LHCN-M2 (cell line): ENCODE measurements at places on chromosomes 6 and 20. TPM values are rescaled to one million over a fixed set of nuclear protein-coding genes. Genes with fewer than 3 reads are reported as not detected.
A peak's percentile ranks its signal among the peaks of the same experiment; 100 is the strongest.

DNA sequence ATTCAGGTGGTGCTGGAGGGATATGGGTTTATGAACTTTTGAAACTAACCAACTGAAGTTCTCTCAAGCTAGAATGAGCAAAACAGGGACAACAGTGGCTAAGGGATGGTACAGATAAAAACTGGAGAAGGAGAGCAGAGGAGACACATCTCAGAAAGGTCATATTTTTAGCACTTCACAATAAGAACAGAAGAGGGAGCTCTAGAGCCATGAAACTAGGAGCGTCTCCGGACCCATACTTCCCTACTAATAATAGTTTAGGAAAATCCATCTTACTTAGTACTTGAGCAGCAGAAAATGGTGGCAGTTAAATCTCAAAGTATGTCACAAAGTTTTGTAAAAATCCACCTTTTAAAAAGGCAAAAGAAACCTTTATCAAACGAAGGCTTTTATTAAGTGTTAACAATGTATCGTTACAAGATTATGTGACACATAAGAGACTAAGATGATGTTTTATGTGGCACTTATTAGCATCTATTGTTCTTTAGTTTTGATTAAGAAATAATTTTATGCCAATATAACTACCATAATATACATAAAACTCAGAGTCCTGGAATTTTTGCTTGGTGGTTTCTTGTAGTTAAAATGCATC, 278.6 kb downstream of the TBC1D32 start:
- peak; percentile 54 for DNase-seq

GRCh38 chr6:84228198-84228543, 728 bp upstream of the CEP162 start:
- no peak for DNase-seq

- DNase-seq: no peak
Measured at GRCh38 chr6:139135578-139136545, 982 bp downstream of the HECA start.

- no peak for DNase-seq
Measured at GRCh38 chr6:38169221-38169976, 349.9 kb downstream of the ZFAND3 start.

GRCh38 chr20:17557675-17558006, 12.2 kb upstream of the DSTN start:
- DNase-seq: peak; percentile 90

DNA sequence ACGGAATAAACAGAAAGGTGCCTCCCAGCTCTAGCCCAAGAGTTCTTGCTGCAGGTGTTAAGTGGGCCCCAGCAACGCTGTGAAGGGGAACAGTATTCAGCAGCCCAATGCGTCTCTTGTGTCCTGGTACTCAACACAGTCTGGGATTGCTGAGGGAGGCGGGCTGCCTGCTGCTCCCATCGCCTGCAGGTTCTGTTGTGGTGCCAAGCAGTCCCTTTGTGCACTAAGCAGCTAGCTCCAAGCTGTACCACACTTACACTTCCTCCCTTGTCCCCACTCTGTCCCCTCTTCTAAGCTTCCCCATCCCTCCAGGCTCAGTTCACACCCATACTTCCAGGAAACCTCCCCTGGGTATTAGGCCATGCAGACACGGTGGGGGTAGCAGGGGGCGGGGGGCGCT, 92.7 kb downstream of the AGPAT4 start:
- DNase-seq: no peak

GRCh38 chr20:39103732-39104131, 141.6 kb downstream of the DHX35 start:
- no peak for DNase-seq

- DNase-seq: no peak
Measured at GRCh38 chr6:125787791-125788190, 3.0 kb upstream of the NCOA7 start.

DNA sequence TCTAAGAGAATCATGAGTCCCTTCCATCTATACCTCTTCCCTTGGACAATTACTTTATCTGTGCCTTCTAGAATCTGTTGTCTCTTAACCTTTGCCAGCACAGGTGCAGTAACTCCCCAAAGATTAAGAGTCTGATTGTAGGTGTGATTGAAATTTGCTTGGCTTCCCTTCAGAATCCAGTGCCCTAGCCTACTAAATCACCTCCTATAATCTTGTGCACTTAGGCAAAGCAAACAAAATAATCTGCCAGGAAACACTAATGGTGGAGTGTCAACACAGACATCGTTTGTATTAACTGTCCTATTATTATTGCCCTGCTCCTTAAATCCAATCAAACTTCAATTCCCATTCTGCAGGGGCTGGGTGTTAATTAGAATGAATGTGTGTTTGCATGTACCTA, 28.0 kb downstream of the ID4 start:
- no peak for DNase-seq

- DNase-seq: no peak
Measured at GRCh38 chr20:47723322-47723721, 62.0 kb downstream of the SULF2 start.

DNA sequence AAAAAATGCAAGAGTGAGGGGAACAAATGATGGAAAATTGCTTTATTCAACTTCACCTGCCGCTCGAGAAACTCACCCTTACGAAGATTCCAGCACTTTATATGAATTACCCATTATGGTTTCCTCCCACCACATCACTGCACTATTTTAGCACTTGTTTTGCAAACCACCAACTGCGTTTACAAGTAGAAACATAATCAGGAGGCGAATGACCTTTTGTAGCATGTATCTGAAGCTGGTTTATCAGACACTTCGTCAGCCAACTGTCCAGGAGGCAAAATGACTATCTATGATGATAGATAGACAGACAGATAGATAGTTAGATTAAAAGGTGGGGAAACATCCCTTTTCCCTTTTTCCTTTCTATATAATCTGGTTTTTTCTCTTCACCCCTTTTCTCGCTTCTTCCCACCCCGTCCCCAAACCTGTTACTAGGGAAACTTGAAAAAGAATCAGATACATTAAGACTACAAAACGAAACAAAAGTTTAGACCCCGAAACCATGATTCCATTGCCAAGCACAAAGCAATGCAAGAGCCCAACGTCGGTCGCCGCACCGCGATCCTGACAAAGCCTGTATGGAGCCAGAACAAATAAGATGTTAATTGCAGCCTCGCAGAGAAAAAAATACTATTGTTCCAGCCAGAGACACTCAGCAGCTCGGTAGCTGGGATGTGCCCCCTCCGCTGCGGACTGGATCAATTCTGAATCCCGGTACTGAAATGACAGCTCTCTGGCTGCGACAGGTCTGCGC, 933 bp upstream of the ADGRB3 start:
- DNase-seq: no peak

- DNase-seq: no peak
Measured at GRCh38 chr20:45899046-45899835, 8.1 kb downstream of the CTSA start.

- DNase-seq: no peak
Measured at GRCh38 chr6:41935685-41936072, 5.9 kb downstream of the CCND3 start.

DNA sequence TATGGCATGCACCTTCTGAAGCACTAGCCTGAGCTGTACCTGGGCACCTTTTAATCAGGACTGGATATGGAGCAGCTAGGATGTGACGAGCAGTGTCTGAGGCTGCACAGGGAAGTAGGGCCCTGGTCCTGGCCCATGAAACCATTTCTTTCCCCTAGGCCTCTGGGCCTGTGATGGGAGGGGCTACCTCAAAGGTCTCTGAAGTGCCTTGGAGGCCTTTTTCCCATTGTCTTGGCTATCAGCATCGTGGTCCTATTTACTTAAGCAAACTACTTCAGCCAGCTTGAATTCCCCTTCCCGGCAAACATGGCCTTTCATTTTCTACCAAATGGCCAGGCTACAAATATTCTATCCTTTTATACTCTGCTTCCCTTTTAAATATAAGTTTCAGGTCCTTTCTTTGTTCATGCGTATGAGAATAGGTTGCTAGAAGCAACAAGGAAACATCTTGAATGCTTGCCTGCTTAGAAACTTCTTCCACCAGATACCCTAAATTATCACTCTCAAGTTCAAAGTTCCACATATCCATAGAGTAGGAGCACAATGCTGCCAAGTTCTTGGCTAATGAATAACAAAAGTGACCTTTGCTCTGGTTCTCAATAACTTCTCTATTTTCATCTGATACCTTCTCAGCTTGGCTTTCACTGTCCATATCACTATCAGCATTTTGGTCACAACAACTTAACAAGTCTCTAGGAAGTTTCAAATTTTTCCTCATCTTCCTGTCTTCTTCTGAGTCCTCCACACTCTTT, 673.1 kb downstream of the HTR1B start:
- no peak for DNase-seq

- no peak for DNase-seq
Measured at GRCh38 chr6:160439751-160440150, 91.6 kb downstream of the SLC22A3 start.

GRCh38 chr6:71551798-71552197, 263.2 kb downstream of the OGFRL1 start:
- DNase-seq: no peak

GRCh38 chr6:73369157-73369556, 540 bp downstream of the OOEP start:
- DNase-seq: no peak

- no peak for DNase-seq
Measured at GRCh38 chr6:162875070-162875469, 147.3 kb downstream of the PACRG start.

GRCh38 chr6:16105854-16106253, 23.0 kb upstream of the MYLIP start:
- no peak for DNase-seq

DNA sequence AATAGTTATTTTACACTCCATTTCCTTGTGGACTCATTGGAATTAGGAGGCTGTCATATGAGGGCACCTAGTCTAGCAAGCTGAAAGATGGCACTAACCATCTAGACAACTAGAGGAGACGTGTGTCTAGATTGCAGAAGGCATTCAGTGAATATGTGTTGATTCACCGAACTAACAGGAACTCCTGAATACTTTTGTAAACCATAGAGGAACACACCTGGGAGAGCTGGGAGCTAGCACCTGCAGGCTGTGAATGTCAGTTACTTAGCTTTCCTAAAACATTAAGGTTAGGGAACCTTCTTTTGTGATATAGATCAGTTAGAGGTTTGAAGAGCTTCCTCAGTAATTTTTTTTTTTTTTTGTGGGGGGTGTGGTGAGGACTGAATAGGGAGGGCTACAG, 7.7 kb downstream of the OPN5 start:
- no peak for DNase-seq

DNA sequence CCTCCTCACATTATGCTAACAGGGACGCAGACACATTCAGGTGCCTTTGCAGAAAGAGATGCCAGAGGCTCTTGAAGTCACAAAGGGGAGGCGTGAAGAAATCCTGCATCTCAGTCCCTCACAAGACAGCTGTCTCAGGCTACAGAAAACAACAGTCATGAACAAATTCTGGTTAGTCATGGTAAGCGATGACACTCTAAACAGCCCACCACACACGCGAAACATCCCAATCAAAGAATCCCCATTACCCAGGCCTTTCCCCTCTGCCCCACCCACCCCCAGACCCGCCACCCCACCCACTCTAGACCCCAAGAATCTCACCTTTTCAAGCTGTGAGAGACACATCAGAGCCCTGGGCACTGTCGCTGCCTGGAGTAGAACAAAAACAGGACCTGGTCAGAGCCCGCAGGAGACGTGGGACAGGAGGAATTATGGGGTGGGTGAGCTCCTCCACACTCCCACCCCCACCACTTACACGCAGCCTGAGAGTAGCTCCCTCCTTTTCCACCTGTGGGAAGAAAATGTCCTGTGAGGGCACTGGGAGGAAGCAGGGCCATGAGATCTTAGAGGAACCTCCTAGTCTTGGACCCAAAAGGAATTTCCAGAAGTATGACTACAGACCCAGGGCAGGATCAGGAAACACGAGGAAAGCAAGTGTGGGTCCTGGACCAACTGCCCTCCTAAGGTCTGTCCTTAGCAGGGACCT, 2.7 kb downstream of the HLA-B start:
- DNase-seq: no peak

The CENPW gene
- total RNA-seq: 17.8 and 22.0 TPM in 2 replicates

The PRDM13 gene
- under 0.01 TPM in 1 of 2 replicates, not detected in the other for total RNA-seq

The ZKSCAN3 gene
- 4.1 and 4.9 TPM in 2 replicates for total RNA-seq

The WFDC10A gene
- not detected in 2 replicates for total RNA-seq

The SYNDIG1 gene
- total RNA-seq: 0.06 and 0.11 TPM in 2 replicates

The SAMD3 gene
- total RNA-seq: not detected in 2 replicates

The MYO6 gene
- total RNA-seq: 6.1 and 7.3 TPM in 2 replicates

The SCUBE3 gene
- total RNA-seq: 0.06 TPM in 2 replicates

The UNC93A gene
- not detected in 2 replicates for total RNA-seq

The SLC26A8 gene
- not detected in 2 replicates for total RNA-seq

The GSTA3 gene
- not detected in 2 replicates for total RNA-seq

The PTCRA gene
- total RNA-seq: not detected in 2 replicates

The TFAP2A gene
- total RNA-seq: 0.06 and 0.29 TPM in 2 replicates
